ENCODE measurements at places on chromosomes 11 and 22. TPM values are rescaled to one million over a fixed set of nuclear protein-coding genes. Genes with fewer than 3 reads are reported as not detected.

GRCh38 chr11:87181143-87181542 is 143.4 kb downstream of the TMEM135 start:
- no peaks in the 10 kb centered on the region for H3K36me3 ChIP-seq
- H3K27me3 ChIP-seq = no peaks in the 10 kb centered on the region
- H3K27ac ChIP-seq = no peak overlapping the region
- H3K4me1 ChIP-seq = no peaks in the 10 kb centered on the region
- no peak overlapping the region for H3K4me3 ChIP-seq
- DNase-seq = no peak

GRCh38 chr22:44037519-44038375 is 13.6 kb downstream of the PARVB start:
- no peak for DNase-seq
- H3K27me3 ChIP-seq = no peaks in the 10 kb centered on the region
- no peak overlapping the region for H3K4me3 ChIP-seq
- no peaks in the 10 kb centered on the region for H3K36me3 ChIP-seq

Gene FOLR3
- not detected for total RNA-seq

GRCh38 chr11:123800036-123800435 is 6.1 kb downstream of the OR6M1 start:
- H3K27me3 ChIP-seq = no peaks in the 10 kb centered on the region

- H3K27ac ChIP-seq = no peak overlapping the region
- DNase-seq = peak; percentile 70
- H3K27me3 ChIP-seq = no peaks in the 10 kb centered on the region
- H3K4me1 ChIP-seq = peaks cover 8% of the 10 kb centered on the region
These were observed 673 bp upstream of the MYO7A start for GRCh38 chr11:77127235-77127911.

Gene CHRM4
- 0.42 TPM for total RNA-seq

- no peak overlapping the region for H3K27ac ChIP-seq
- H3K27me3 ChIP-seq = no peaks in the 10 kb centered on the region
- no peaks in the 10 kb centered on the region for H3K36me3 ChIP-seq
These were observed 590.0 kb downstream of the METTL15 start for GRCh38 chr11:28697920-28698827.

All from colonic mucosa (tissue), 4 donors.